Activated B cell treated with CpG ODN at 0.5 μM for 24 hours (primary cell): ENCODE measurements at places on chromosomes 4 and X. TPM values are rescaled to one million over a fixed set of nuclear protein-coding genes. Genes with fewer than 3 reads are reported as not detected.

SRPX2 gene
- total RNA-seq: not detected in 2 replicates

SPARCL1 gene
- not detected in 2 replicates for total RNA-seq

EBP gene
- total RNA-seq: 72.4 and 75.5 TPM in 2 replicates

POU3F4 gene
- total RNA-seq: not detected in 2 replicates

CHIC1 gene
- total RNA-seq: 12.9 and 14.0 TPM in 2 replicates

SMIM31 gene
- not detected in 2 replicates for total RNA-seq

TREX2 gene
- 1.9 and 3.2 TPM in 2 replicates for total RNA-seq

RHOH gene
- 174 and 183 TPM in 2 replicates for total RNA-seq

FANCB gene
- 3.9 and 4.0 TPM in 2 replicates for total RNA-seq

SSX2 gene
- total RNA-seq: not detected in 2 replicates

CCDC160 gene
- not detected in 2 replicates for total RNA-seq

MAGEA4 gene
- not detected in 2 replicates for total RNA-seq

DNA sequence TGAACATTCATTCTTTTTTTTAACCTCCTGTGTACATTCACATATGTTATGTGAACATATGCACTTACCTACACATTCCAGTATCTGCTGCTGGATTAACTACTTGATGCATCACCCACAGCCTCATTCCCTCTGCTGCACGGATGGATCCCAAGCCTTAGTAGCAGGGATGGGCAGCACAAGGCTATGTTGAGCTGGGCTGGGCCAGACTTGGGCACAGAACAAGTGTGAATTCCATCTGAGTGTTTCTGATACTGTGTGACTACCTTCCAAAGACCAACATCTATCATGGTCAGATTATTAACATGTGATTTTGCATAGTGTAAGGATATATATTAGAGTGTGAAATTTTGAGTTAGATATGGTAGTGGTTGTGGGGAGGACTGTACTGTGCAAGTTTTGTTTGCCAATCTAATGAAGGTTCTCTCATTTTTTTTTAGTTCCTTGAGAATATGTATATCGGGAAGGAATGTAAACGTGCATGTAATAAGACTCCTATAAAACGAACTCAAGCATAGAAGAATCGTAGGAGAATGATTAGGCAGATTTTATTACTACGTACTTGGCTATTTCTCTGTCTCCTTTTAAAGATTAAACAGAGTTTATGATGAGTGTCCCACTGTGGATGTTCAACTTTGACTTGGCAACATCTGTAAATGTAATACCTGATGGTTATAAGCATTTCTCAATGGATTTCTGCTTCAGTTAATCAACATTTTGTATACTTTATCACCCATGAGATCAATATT lies 23.4 kb upstream of the STBD1 start:
- no peak for DNase-seq

GRCh38 chrX:134821370-134821769 lies 163.1 kb upstream of the PLAC1 start:
- no peak for DNase-seq

- DNase-seq: no peak
Observed at GRCh38 chrX:112367065-112367464, 284.5 kb upstream of the TRPC5 start.

- no peak for DNase-seq
Observed at GRCh38 chr4:7715271-7716009, 224.2 kb downstream of the AFAP1 start.

- DNase-seq: no peak
Observed at GRCh38 chrX:123322536-123322935, 138.5 kb downstream of the GRIA3 start.

DNA sequence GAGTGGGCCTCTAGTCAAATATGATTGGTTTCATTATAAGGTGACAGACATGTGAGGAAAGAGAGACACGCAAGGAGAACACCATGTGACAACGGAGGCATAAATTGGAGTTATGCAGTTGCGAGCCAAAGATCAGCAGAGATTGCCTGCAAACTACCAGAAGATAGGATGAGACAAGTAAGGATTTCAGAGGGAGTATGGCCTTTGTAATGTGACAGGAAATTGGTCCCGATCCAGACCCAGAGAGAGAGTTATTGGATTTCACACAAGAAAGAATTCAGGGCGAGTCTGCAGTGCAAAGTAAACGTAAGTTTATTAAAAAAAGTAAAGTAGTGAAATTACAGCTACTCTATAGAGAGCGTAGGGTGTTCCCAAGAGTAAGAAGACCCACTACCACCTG lies 35.7 kb upstream of the NDST4 start:
- no peak for DNase-seq

- no peak for DNase-seq
Observed at GRCh38 chr4:145494666-145495270, 13.1 kb downstream of the SMAD1 start.

- no peak for DNase-seq
Observed at GRCh38 chr4:15368856-15369255, 59.0 kb upstream of the C1QTNF7 start.

- DNase-seq: no peak
Observed at GRCh38 chr4:183493246-183493645, 11.6 kb upstream of the ING2 start.

GRCh38 chrX:55451141-55451540 lies 786 bp upstream of the MAGEH1 start:
- no peak for DNase-seq

GRCh38 chr4:15035159-15035558 lies 32.9 kb downstream of the CPEB2 start:
- no peak for DNase-seq

DNA sequence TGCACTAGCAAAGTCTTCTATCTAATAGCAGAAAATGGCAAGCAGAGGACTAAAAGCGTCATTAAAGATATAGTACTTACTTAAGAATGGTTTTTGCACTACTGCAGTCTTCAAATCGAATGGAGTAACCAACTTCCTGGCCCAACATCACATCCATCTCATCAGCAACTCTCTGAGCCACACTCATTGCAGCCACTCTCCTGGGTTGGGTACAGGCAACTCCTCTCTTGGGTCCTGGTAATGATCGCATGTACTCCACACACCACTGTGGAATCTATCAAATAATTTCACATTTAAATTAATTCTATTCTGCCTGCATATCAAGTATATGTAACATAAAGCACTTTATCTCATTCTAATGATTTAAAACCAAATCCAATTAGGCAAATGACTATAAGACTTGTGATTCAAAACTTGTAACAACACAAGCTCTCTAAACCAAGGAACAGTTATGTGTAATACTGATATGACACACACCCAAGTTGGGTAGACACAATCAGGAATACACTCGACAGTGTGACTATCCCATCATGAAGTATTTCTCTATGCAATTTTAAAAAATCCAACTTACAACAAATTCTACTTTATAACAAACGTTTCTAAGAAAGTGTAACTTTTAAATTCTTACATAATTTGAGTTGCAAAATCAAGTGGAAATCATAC lies 13.6 kb downstream of the DHX15 start:
- no peak for DNase-seq

- DNase-seq: no peak
Observed at GRCh38 chrX:151791961-151792360, 57.4 kb downstream of the CNGA2 start.

GRCh38 chr4:182604953-182605352 lies 312.2 kb downstream of the DCTD start:
- no peak for DNase-seq

GRCh38 chr4:114601304-114602052 lies 2.9 kb downstream of the UGT8 start:
- no peak for DNase-seq

DNA sequence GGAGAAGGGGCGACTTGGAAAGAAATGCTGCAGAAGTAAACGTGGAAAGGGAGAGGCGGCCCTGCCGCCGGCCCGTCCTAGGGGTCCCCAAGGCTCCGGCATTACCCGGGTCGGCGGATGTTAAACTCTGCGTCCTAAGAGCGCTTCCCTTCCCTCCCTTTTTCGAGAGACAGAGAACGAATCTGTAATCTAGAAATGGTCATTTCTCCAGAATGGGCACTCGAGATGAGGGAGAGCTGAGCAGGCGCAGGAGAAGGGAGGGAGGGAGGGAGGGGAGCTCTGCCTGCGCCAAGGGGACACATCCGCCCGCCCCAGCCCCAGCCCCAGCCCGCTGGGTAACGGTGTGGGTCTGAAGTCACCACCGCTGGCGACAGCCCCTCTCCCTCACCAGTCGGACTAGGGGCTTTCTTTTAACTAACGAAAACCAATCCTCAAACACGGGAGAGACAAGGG lies 1.7 kb downstream of the HCFC1 start:
- DNase-seq: no peak
